ENCODE measurements at places on chromosomes 2 and 18.

DNA sequence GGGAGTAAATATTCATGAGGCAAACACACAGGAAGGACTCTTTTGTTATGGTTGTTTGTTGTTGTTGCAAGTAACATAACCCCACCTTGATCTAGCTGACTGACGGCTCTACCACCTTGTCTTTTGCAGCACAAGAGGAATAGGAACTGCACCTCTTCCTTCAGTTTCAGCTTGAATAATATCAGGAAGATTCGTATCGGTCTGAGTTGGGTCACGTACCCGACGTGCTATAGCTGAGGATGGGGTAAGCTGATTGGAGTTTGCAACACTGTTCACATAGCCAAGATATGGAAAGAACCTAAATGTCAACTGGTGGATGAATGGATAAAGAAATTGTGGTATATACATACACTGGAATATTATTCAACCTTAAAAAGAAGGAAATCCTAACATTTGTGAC lies 14.5 kb upstream of the IL1RN start:
- DNase-seq: no peak

GRCh38 chr2:118562144-118562543 lies 285.3 kb downstream of the EN1 start:
- DNase-seq: no peak

- DNase-seq: no peak
Measured at GRCh38 chr2:209147981-209148380, 275.9 kb upstream of the MAP2 start.

- DNase-seq: no peak
Measured at GRCh38 chr2:61645911-61646310, 107.8 kb upstream of the XPO1 start.

DNA sequence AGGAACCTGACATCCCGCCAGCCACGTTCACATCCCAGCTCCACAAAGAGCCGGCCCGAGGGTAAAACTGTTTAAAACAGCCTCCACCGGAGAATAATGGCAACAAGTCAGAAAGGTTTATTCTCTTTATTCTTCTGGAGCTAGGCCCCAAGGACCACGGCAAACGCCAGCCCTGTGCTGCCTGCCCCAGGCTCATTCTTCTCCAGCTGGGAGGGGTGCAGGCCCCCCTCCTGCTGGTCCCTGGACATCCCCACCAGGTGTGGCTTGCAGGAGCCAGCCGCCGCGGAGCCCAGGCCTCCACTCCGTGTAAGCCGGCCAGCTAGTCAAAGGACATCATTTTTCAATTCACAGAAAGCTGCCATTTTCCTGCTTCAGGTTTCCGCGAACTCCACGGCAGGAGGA lies 65.8 kb upstream of the SALL3 start:
- DNase-seq: no peak

- no peak for DNase-seq
Measured at GRCh38 chr18:44818668-44819403, 138.1 kb downstream of the SETBP1 start.

GRCh38 chr2:96144481-96145035 lies 682 bp downstream of the DUSP2 start:
- no peak for DNase-seq

- no peak for DNase-seq
Measured at GRCh38 chr18:68714366-68714711, 569 bp downstream of the TMX3 start.

- no peak for DNase-seq
Measured at GRCh38 chr18:75048776-75049454, 160.0 kb downstream of the PTGR3 start.

DNA sequence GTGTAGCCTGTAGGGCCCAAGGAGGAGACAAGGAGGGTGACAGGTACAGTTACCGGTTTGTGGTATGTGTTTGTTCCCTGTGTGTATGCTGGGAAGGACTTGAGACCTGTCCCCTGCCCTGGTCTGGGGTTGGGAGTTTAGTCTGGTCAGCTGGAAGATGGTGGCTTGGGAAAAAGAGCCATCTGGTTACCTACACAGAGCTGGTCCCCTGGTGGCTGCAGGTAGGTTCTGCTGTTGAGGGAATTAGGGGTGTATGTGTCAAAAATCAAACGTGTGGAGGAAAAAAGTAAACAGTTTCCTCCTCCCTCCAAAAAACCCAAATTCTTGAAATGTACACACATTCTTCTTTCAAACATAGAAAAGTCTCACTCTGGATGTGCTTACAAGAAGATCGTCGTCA lies 24.3 kb downstream of the PTMA start:
- no peak for DNase-seq

GRCh38 chr2:126644630-126645191 lies 11.2 kb upstream of the GYPC start:
- DNase-seq: no peak

GRCh38 chr2:128791120-128791984 lies 472.7 kb upstream of the HS6ST1 start:
- DNase-seq: no peak

GRCh38 chr2:64311948-64312621 lies 141.9 kb upstream of the LGALSL start:
- DNase-seq: no peak

GRCh38 chr2:105629634-105630033 lies 115.1 kb upstream of the NCK2 start:
- no peak for DNase-seq

DNA sequence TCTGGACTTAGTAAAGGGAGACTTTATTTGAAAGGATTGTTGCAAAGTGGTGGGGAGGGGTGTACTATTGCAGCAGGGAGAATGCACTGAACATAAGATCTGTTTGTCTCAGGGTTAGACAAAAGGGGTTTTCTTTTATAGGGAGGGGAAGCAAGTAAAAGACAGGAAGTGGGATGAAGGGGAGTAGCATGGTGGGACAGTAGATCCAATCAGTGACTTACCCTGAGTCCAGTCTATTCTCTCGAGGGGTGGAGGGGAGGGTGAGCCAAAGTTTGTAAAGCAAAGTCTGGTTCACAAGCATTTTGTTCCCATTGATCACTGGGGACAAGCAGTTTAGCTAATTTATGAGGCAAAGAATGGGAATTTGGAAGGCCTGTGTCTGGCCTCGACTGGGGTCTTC lies 35.0 kb upstream of the CYP27C1 start:
- no peak for DNase-seq

DNA sequence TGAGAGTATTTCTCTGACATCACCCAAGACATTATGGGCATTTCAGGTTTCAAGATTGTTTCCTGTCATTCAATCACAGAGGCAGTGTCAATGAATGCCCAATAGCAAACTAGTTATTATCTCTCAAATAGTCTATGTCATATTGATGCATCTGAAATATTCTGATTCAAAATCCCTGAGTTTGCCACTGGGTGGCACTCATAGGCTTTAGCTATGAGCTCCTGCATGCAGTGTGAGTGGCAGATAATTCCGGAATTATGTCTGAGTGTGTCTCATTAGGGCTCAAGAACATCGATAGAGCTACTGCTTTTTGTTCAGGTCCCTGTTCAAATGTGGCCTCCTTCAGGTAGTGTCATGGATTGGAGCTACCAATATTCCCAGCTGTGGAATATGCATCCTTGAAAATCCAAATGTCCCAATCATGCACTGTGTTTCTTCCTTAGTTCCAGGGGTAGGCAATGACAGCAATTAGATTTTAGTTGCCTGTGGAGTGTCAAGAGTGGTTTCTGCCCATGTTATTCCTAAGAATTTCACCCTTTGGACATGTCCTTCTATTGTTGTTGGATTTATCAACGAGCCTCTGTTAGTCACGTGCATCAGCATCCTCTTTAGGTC lies 7.8 kb upstream of the OR6B3 start:
- no peak for DNase-seq
